ENCODE measurements at places on chromosomes 3 and 15.

DNA sequence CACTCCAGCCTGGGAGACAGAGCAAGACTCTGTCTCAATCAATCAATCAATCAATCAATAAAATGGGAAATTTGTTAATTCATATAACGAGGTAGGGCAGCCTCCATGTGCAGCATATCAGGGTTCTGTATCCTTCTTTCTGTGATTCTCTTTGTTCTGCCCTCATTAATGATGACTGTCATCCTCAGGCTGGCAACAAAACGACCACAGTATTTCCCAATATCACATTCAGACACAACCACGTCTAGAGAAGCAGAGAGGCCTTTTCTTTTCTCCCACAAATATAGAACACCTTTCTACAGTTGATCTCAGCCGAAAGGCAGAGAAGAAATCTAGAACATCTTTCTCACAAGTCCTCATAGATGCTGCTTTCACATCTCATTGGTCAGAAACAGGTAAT, 11.2 kb downstream of the CEP19 start:
- DNase-seq = no peak

GRCh38 chr15:29670998-29671981, 151.0 kb downstream of the TJP1 start:
- peak; percentile 61 for DNase-seq

- no peak for DNase-seq
Measured at GRCh38 chr15:94098921-94099573, 132.3 kb upstream of the MCTP2 start.

- DNase-seq = no peak
Measured at GRCh38 chr3:107729686-107730085, 206.9 kb downstream of the BBX start.

Data from IMR-90 (cell line).